ENCODE measurements at places on chromosomes 4 and X.

DNA sequence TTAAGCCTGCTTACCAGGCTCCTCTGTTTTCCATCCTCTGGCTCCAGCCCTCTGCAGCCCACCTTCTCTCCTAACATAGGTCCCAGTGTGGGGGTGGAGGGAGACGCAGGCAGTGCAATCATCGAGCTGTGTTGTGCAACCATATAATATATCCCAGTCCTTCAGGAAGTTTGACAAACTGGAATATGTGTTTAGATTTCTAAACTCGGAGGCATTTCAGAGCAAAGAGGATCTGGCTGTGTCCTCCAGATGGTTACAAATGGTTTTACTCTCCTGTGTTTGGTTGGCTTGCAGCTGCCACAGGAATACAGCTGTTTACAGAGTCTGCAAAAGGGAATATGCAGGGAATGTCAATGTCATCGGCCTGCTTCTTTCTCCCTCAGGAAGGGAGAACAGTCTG, 195.3 kb upstream of the LNX1 start:
- no peak for DNase-seq

DNA sequence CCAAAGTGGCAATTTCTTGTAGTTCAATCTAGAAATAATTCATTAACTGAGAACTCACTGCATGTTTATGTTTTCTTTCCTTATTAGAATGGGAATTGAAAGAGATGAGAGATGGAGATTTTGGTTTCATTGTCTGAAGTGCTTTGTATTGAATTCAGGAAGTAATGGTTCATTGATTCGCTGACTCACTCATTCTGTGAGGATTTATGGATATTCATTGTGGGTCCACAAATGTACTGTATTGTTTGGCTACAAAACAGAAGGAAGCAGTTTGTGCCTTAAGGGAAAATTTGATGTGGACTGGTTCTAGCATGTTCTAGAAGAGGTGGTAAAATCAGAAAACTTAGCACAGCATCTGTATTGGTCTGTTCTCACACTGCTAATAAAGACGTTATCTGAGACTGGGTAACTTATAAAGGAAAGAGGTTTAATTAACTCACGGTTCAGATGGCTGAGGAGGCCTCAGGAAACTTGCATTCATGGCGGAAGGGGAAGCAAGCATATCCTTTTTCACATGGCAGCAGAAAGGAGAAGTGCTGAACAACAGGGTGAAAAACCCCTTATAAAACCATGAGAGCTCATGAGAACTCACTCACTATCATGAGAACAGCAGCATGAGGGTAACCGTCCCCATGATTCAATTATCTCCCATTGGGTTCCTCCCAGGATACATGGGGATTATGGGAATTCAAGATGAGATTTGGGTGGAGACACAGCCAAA, 132.3 kb upstream of the VCX3A start:
- DNase-seq, result no peak

- no peak for DNase-seq
Measured at GRCh38 chr4:41460641-41461040, 77.3 kb upstream of the LIMCH1 start.

GRCh38 chrX:38987198-38987651, 186.0 kb downstream of the MID1IP1 start:
- DNase-seq, result no peak

- DNase-seq, result peak; percentile 9
Measured at GRCh38 chr4:13483136-13483767, 888 bp downstream of the RAB28 start.

GRCh38 chrX:75327607-75328006, 53.7 kb downstream of the UPRT start:
- DNase-seq, result no peak

- DNase-seq, result no peak
Measured at GRCh38 chrX:138711399-138712347, at the start of gene FGF13. Gene FGF13 (minus strand): TSS chrX:138711717. CDS start chrX:138711003, 714 bp downstream.

DNA sequence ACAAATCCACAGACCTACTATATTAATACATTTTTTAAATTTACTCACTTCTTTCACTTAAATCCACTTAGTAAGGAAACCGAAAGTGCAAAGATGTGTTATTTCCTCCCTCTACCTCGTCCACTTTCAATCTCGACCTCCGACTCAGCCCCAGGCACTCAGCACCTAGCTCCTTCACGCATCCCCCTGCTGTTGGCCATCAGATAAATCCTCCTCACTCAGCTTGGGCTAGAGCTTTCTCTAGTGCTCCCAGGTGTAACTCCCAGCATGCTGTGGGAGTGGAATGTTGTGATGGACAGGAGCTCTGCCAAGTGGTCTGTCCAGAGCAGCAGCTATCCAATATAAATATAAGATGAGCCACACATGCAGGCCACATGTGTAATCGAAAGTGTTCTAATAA, 26.7 kb upstream of the TEC start:
- DNase-seq, result no peak

GRCh38 chrX:43971966-43972961, 926 bp downstream of the NDP start:
- DNase-seq, result no peak

GRCh38 chrX:100635040-100635439, 1.6 kb downstream of the TSPAN6 start:
- DNase-seq, result no peak

DNA sequence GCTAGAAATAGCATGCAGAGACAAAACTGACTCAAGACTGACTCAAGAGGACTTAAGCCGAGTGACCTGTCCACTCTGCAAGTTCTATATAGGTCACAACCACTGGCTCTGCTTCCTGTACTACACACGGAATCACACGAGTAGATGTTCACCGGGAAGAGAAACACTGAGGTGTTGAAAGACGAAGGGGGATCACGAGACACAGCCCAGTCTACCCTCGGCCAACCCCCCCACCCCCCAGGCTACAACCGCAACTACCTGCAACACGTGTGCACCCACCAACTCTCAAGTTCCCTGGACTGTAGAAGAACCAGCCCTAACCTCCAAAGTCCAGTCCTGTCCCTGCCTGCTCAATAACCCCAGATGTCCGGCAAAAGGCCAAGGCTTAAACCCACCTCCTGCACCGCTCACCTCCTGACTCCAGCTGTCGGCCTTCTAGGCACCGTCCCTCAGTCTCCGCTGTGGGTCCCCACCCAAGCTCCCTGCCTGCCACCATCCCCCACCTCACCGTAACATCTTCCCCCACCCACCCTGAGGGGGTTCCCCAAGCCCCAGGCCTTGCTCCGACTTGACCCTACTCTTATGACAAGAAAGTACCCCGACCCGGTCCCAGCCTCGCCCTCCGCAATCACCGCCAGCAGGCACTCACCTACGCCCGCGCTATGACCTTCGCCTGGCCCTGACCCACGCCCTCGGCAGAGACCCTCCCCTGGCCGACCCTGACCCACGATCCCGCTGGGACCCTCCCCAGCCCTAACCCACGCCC, 739 bp downstream of the GAK start:
- DNase-seq, result no peak

DNA sequence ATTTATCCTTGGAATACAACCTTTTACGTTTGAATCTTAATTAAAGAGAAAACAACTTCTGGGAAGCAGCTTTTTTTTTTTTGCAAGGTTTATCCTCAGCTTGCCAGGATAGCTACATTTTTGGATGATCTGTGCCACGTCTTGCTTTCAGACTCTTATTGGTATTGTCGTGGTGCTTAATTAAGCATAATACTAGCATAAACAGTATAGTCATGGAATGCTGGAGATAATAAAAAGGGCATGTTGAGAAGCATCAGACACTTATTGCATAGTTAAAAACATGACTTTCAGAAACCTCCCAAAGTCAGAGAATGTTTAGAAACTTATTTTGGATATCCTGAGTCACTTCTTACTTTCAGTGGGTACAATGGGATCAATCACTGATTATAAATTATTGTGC, 77.0 kb downstream of the PALLD start:
- no peak for DNase-seq

- DNase-seq, result no peak
Measured at GRCh38 chr4:27602172-27602571, 741.5 kb downstream of the STIM2 start.

GRCh38 chrX:53305996-53306937, 24.9 kb upstream of the IQSEC2 start:
- no peak for DNase-seq

DNA sequence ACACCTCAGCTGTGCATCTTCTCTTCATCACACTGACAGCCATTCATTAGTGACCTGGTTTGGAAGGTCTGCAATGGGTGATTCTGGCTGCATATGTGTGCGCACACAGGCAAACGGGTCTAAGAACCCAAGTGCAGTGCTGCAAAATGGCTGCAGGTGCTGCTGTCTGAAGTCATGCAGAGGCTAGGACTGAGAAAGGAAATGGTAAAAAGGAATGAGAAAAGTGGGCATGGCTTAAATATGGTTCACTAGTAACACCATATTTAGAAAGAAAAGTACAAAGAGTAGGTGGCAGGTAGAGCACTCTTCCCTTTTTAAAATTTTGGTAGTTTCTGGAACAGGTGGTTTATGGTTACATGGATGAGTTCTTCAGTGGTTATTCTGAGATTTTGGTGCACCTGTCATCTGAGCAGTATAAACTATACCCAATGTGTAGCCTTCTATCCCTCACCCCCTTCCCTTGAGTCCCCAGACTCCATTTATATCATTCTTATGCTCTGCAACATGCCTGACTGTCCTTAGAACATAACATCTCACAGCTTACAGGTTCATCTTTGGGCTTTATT, 78.4 kb downstream of the CCNG2 start:
- DNase-seq, result no peak

GRCh38 chr4:161714022-161714751, 449.6 kb downstream of the FSTL5 start:
- DNase-seq, result no peak

GRCh38 chrX:43618366-43619205, 37.5 kb upstream of the MAOA start:
- no peak for DNase-seq

Measured in activated CD4-positive, alpha-beta T cell treated with anti-CD3 and anti-CD28 coated beads, Interleukin-2, Interleukin-4, amounts not matched to agents 100 ng/mL and 50 ng/mL, durations not matched to agents 16 hours and 8 hours (primary cell).